ENCODE measurements at places on chromosomes 6 and 20. TPM values are rescaled to one million over a fixed set of nuclear protein-coding genes. Genes with fewer than 3 reads are reported as not detected.

- no peak for DNase-seq
Observed at GRCh38 chr20:11469795-11470435, 447.8 kb upstream of the BTBD3 start.

DNA sequence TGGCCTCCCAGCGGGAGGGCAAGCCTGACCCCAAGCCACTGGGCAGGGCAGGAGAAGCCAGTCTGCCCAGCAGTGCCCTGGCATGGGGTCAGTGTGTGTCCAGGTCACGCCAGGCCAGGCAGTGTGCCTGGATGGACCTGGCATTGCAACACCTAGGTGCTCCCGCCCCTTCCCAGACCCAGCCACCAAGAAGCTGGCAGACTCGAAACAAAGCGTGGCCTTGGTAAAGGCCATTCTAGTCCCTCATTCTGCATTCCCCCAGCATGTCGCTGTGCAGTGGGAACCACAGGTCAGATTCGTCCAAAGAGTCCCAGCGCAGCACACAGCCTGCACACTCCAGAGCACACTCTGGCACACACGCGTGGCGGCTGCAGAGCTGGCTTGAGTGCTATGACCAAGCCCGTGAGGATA is 19.3 kb upstream of the APMAP start:
- DNase-seq, result no peak

DNA sequence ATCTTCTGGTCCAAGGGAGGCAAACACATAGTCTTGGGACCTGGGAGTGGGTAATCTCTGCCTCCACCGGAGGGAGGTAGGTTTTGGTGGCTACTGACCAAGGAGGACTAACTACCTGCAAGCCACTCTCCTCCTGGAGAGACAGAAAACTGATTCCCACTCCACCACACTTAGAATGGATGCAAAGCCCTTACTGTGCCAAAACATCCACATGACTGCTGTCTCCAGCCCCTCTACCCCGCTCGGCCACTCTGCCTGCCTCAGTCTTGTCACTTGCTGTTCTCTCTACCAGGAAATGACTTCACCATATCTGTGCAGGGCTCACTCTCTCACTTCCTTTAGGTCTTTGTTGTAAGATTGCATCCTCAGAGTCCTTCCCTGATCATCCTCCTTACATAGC is 129.5 kb upstream of the ARG1 start:
- DNase-seq, result no peak

DNA sequence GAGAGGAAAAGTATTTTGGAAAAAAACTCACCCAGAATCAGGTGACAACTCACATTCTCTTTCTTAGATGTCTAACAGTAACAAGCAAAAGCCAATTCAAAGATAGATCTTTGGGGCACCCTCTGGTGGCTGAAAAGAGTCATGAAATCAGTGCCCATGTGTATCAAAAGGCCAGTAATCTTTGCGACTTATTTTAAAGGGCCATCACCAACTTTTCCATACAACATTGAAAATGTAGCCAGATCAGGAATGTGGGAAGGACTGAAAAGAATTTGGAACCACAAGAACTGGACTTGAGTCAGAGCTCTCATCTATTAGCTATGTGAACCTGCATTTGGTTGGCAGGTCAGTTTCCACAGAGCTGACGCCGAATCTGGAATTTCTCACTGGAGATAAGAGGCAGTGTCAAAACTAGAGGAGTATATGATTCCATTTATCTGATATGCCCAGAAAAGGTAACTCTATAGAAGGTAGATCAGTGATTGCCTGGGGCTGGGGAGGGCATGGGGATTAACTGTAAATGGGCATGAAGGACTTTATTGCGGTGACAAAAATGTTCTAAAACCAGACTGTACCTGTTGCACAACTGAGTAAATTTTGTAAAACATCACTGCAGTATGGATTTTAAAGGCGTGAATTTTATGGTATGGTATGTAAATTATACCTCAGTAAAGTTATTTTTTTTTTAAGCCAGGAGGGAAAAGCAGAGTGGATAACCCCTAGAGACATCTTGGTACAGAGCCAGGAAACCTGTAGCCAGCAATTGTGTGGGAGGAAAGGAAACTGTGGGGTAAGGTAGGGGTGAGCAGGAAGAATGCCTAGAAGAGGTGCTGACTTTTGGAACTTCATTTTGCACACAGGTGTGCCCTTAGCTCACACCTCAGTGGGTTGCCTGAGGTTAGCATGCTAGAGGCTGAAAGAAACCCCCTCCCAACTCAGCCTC is 117.1 kb upstream of the ASF1A start:
- peak; percentile 71 for DNase-seq

- peak; percentile 9 for DNase-seq
Observed at GRCh38 chr6:39218868-39219567, 10.3 kb downstream of the KCNK5 start.

DNA sequence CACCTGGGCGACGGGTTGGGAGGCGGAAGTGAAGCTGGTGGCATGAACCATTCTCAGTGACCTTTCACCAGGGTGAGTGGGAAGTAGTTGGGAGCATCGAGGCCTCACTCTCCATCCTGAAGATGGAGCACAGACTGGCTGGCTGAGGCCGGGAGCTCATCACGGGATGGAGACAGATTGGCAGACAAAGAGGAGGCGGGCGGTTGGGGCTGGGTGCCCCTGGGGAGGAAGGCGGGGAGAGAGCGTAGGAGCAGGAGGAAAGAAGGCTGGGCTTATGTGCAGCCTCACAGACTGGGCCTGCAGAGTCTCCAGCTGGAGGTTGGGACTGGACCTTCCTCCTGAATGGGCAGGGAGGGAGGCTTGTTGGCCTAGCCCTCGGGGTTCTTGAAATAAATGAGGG is 44.2 kb upstream of the SCRT2 start:
- no peak for DNase-seq

DNA sequence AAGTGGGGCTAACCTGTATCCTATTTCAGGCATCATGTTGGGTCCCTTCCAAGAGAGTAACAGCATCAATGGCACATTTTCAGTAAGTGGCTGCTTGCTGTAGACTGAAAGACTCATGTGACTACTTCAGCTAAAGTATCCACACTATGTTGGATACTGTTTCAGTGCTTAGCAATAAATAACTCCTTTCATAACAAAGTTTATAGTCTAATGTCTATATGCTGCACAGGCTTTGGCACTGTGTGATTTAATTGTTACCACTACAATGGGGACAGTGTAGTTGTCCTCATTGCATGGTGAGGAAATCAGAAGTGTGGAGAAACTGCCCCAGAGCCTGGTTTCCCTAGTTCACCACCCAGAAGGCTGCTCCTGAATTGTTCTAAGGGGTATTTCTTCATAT is 318.0 kb upstream of the PTCHD4 start:
- peak; percentile 18 for DNase-seq

- DNase-seq, result no peak
Observed at GRCh38 chr6:42911171-42912021, 4.5 kb upstream of the PTCRA start.

The SLC16A10 gene
- 0.20 TPM for total RNA-seq

The TRIM10 gene
- under 0.01 TPM for total RNA-seq

The GPR63 gene
- total RNA-seq, result under 0.01 TPM

The PLEKHG1 gene
- 17.2 TPM for total RNA-seq

The PLCB1 gene
- 11.8 TPM for total RNA-seq

The UST gene
- under 0.01 TPM for total RNA-seq

DNA sequence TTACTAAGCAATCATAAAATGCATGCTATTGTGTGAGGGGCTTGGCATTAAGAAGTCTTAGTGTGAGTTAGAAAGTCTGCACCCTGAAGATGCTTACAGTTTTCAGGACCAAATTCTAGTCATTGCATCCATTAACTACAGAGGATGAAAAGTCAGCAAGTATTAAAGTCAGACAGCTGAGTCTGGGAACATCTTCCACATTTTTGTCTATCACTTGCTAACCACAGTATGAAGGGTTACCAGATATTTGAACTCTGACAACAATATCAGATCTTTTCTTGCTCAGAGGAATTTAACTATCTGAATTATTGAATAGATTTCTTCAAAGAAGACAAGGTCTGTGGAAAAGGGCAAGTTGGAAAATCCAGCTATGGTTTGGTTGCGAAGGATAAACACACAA is 264.4 kb downstream of the BTBD9 start:
- no peak for DNase-seq

The EYA4 gene
- total RNA-seq, result 0.40 TPM

- DNase-seq, result peak; percentile 34
Observed at GRCh38 chr6:107488875-107489635, 862 bp upstream of the SOBP start.

DNA sequence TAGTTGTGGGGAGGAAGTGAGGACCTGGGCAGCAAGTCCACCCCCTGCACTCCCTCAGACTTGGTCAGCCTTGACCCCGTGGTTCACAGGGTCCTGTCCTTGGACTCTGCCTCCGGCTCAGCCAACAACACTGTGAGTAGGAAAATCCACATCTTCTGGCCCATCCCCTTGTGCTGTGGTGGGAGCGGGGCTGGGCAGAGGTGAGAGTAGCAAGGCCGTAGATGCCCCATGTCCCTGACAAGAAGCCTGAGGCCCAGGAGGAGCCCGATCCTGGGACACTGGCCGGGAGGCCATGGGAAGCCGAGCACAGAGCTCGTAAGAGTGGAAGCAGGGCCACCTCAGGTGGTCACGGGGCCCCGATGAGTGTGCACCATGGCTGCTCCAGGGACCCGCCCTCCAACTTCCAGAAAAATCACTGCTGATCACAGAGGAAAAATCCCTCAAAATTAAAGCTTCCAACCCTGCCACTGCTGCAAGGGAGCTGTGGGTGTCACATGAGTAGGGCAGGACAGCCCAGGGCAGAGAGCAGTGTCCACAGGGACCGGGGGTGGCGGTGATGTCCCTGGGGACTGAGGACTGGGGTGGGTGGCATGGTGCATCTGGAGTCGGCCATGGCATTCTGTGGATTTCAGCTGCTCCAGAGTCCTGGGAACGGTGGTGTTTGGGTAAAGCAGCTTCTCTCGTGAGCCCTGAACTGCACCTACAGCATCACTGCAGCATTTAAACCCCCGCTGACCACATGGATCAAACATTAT is 189.4 kb downstream of the DLL1 start:
- no peak for DNase-seq

DNA sequence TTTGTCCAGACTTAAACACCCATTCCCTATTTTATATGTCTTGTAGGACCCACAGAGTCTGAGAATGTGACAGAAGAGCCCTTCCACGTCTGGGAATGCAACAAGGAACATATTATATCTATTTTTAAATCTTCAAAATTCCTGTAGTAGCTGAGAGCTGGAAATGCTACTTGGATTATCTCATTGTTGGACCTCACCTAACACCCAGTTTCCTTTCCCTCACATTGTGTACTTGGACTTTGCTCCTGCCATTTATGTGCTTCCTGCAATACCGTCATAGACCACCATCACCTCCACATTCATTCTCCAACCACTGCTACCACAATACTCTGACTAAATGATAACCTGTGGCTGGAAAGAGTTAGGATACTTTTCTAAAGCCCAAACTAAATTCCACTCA is 335.4 kb downstream of the COL12A1 start:
- DNase-seq, result no peak

The WFDC5 gene
- total RNA-seq, result not detected

- no peak for DNase-seq
Observed at GRCh38 chr6:98124171-98124570, 710.2 kb upstream of the POU3F2 start.

DNA sequence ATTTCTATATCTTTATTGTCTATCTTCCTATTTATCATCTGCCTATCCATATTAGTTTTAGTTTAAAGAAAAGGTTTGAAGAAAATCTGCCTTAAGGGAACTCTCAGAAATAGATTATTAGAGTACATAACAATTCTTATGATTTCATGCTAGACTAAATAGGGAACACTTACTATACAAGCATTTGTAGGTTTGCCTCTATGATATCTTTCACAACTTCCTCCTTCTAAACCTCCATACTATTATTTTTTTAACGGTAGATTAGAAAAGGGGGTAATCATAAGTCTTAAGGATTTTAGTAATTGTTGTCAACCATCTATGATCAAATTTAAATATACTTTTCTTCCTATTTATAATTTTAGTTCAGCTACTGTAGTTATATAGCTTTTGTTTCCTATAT is 11.6 kb upstream of the DSE start:
- DNase-seq, result no peak

GRCh38 chr20:10076126-10077080 is 41.6 kb downstream of the ANKEF1 start:
- peak; percentile 79 for DNase-seq

- no peak for DNase-seq
Observed at GRCh38 chr6:67391955-67392354, 1243.1 kb upstream of the ADGRB3 start.

DNA sequence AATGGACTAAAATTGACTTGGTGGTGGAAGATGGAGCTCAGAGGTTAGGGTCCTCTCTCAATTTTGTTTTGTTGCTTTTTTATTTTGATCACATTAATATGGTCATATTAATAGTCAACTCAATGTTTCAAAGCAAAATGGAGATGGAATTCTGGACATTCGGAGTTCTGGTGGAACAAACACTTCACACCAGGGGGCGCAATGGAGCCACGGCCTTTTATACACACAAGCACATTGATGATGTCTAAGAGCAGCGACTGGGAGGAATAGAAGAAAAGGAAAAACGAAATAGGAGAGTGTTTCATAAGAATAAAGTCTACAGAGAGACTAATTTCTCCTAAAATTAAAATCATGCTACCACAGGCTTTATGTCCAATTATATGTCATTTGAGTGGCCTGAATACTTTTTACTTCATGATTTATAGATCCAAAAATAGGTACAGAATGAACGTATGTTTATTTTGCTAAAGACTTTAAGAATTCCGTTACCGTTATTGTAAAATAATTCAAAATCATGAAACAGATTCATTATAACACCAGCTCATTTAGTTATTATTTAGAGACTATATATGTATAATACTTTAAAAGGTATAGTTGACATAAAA is 197.6 kb upstream of the SASH1 start:
- DNase-seq, result peak; percentile 85

DNA sequence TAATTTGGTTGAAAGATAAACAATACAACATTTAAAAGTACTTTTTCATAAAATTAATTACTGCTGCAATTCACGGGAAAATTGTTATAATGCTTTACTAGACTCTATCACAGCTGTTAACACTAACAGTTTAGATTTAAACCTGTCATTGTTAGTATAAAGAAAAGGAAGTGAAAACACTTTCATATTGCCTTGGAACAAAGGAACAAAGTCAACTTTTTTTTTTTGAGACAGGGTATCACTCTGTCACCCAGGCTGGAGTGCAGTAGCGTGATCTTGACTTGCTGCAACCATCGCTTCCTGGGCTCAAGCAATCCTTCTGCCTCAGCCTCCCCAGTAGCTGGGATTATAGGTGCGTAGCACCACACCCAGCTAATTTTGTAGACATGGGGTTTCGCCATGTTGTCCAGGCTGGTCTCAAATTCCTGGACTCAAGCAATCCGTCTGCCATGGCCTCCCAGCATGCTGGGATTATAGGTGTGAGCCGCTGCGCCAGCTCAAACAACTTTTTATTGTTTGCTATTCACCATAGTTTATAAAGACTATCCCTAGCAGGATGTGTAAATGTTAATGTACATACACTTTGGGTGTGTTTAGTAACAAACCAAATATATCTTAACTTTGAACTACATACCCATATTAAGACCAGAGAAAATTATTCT is 22.1 kb downstream of the SLC35A1 start:
- no peak for DNase-seq

All from lung microvascular endothelial cell (primary cell).